SK-MEL-5 (cell line): ENCODE measurements at places on chromosomes 5 and 9. TPM values are rescaled to one million over a fixed set of nuclear protein-coding genes. Genes with fewer than 3 reads are reported as not detected.

GRCh38 chr9:100549048-100549447 lies 28.8 kb upstream of the CAVIN4 start:
- no peak for DNase-seq

The CHSY3 gene
- total RNA-seq, result 7.5 and 7.8 TPM in 2 replicates

The SLC22A4 gene
- 0.61 and 0.66 TPM in 2 replicates for total RNA-seq

DNA sequence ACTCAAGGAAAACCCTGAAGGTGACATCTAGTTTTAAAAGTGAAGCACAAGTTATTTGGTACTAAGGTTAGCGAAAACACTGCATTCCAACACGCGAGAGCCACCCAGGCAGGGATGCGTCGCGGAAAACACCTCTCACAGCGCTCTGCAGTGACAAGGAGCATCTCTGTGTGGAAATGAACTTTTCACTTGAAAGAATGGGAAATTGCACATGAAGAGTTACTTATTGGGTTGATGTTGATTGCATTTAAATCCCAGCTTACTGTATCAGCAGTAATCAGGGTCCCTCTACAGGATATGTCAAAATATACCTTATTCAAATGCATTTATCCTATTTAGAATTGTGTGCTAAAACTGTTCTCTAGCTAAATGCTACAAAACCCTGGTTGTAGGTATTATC lies 144.4 kb downstream of the BNC2 start:
- DNase-seq, result no peak

- DNase-seq, result no peak
These were observed 74.7 kb upstream of the PCAT7 start for GRCh38 chr9:94480205-94480604.

GRCh38 chr9:134928436-134929192 lies 10.9 kb upstream of the FCN1 start:
- DNase-seq, result no peak

- no peak for DNase-seq
These were observed 407.4 kb downstream of the BRINP1 start for GRCh38 chr9:118961857-118962256.

GRCh38 chr5:106312360-106312759 lies 1358.4 kb downstream of the EFNA5 start:
- DNase-seq, result no peak

The DND1 gene
- 0.26 and 0.75 TPM in 2 replicates for total RNA-seq

- no peak for DNase-seq
These were observed 34.4 kb downstream of the INSYN2B start for GRCh38 chr5:169945831-169946261.

The C1QTNF2 gene
- total RNA-seq, result 0.21 TPM in 1 of 2 replicates, not detected in the other
